Activated CD4-positive, alpha-beta T cell treated with anti-CD3 and anti-CD28 coated beads, Interleukin-2, amount 10 ng/mL, durations not matched to agents 24 days and 14 days (primary cell): ENCODE measurements at places on chromosomes 2 and 18. TPM values are rescaled to one million over a fixed set of nuclear protein-coding genes. Genes with fewer than 3 reads are reported as not detected.

Gene SKA1
- 20.0 and 22.1 TPM in 2 replicates for total RNA-seq

Gene NT5DC4
- 0.24 TPM in 1 of 2 replicates, not detected in the other for total RNA-seq

Gene UPP2
- total RNA-seq = not detected in 2 replicates

Gene DNAH7
- total RNA-seq = not detected in 2 replicates
